ENCODE measurements at places on chromosomes 3 and 15.

GRCh38 chr3:66494959-66495667, 5.7 kb downstream of the LRIG1 start:
- DNase-seq: no peak
- H3K27ac ChIP-seq: peak overlapping the region; percentile 58
- H3K36me3 ChIP-seq: peaks cover 16% of the 10 kb centered on the region
- peak overlapping the region; percentile 21 for H3K4me3 ChIP-seq

DNA sequence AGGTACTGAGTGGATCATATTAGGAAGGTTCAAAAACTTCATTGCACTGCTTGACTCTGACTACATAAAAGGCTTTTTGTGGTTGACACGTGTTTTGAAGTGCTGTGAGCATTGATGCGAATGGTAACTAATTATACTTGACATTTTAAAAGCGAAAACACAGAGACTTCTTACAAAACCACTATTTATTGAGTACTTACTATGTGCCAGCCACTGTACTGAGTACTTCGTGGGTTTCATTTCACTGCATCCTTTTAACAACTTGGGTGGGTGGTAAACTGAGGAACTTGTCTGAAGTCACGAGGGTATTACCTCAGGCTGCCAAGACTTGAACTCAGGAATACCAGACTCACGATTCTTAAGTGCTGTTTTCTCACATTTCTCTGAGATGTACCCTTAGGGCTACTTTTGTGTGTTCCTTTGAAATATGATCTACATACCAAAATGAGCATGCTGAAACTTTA, 45.3 kb upstream of the PPP4R2 start:
- no peak for DNase-seq
- peaks cover 15% of the 10 kb centered on the region for H3K4me1 ChIP-seq
- H3K27ac ChIP-seq: no peak overlapping the region
- H3K36me3 ChIP-seq: no peaks in the 10 kb centered on the region

DNA sequence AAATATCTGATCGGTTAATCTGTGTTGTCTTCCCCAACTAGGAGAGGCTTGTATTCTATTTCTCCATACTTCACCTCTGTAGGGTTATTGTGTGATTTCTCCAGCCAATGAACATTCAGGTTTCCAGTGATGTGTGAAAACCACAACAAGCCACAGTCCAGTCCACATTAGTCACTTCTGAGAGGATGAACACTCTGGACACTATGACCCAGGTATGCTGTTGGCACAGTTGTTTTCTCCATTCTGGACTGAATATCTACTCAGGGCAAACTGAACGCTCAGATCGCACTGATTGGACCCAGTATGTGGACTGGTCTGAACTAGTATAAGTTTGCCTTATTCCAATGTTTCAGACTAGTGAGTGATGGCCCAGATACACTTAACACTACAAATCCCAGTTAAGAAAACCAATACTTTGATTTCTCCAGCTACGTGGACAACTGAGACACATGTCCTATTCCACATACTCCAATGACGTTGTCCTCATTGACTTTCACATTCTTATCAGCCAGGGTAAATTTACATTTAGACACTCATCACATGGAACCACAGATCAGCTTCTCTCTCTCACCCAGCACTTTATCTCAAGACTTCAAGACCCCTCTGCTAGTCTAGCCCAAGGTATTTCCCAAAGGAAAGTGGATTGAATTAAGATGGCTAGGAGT, 587.4 kb upstream of the SGO1 start:
- H3K27ac ChIP-seq: no peak overlapping the region
- no peaks in the 10 kb centered on the region for H3K36me3 ChIP-seq
- DNase-seq: no peak
- no peak overlapping the region for H3K4me3 ChIP-seq

- H3K4me3 ChIP-seq: no peak overlapping the region
- no peak overlapping the region for H3K27ac ChIP-seq
- H3K27me3 ChIP-seq: no peaks in the 10 kb centered on the region
- peaks cover 11% of the 10 kb centered on the region for H3K4me1 ChIP-seq
- no peak for DNase-seq
Observed at GRCh38 chr3:140770977-140771667, 93.3 kb downstream of the TRIM42 start.

GRCh38 chr15:27723821-27724220, 375.3 kb downstream of the OCA2 start:
- H3K4me3 ChIP-seq: no peak overlapping the region
- no peaks in the 10 kb centered on the region for H3K36me3 ChIP-seq
- no peaks in the 10 kb centered on the region for H3K4me1 ChIP-seq
- H3K27ac ChIP-seq: no peak overlapping the region
- DNase-seq: no peak
- no peaks in the 10 kb centered on the region for H3K27me3 ChIP-seq

GRCh38 chr15:84714372-84714771, 1.6 kb downstream of the SEC11A start:
- H3K27me3 ChIP-seq: no peaks in the 10 kb centered on the region
- H3K27ac ChIP-seq: peak overlapping the region; percentile 36
- H3K4me3 ChIP-seq: peak overlapping the region; percentile 94
- DNase-seq: no peak

DNA sequence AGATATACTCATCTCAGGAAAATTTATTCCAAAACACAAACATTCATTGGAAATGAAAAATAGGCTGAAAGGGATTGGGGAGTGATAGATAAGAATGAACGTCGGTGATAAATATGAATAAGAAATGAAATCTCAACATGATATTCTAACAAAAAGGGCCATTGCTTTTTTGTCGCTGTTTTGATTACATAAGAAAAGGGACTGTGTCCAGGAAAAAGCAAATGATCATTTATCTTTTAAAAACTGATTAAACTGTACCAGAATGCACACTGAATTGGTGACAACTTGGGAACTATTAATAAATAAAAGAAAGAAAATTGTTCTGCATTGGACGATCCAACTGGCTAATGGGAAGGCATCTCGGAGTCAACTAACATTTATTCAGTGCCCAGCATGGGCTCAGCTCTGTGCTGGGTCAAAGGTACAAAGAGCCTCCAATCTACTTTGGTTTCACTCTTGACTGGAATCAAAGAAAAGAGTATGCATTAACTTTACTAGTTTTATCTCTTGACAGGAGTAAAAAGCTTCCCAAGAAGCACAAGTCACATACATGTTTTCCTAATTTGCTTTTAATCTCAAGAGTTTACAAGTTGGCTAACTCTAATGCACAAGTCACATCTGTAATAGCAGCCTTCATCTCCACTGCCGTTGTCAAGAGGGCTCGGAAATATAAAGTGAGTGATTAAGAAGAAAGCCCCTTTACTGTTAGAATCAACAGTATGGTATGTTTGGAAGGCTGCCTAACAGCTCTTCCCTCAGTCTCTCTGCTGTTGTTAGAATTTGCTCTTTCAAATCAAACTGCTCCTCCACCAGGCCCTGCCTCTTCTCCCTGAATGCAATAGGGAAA, 280.0 kb downstream of the IGSF11 start:
- H3K4me3 ChIP-seq: no peak overlapping the region
- H3K4me1 ChIP-seq: no peaks in the 10 kb centered on the region
- H3K27me3 ChIP-seq: no peaks in the 10 kb centered on the region
- no peaks in the 10 kb centered on the region for H3K36me3 ChIP-seq
- no peak overlapping the region for H3K27ac ChIP-seq

DNA sequence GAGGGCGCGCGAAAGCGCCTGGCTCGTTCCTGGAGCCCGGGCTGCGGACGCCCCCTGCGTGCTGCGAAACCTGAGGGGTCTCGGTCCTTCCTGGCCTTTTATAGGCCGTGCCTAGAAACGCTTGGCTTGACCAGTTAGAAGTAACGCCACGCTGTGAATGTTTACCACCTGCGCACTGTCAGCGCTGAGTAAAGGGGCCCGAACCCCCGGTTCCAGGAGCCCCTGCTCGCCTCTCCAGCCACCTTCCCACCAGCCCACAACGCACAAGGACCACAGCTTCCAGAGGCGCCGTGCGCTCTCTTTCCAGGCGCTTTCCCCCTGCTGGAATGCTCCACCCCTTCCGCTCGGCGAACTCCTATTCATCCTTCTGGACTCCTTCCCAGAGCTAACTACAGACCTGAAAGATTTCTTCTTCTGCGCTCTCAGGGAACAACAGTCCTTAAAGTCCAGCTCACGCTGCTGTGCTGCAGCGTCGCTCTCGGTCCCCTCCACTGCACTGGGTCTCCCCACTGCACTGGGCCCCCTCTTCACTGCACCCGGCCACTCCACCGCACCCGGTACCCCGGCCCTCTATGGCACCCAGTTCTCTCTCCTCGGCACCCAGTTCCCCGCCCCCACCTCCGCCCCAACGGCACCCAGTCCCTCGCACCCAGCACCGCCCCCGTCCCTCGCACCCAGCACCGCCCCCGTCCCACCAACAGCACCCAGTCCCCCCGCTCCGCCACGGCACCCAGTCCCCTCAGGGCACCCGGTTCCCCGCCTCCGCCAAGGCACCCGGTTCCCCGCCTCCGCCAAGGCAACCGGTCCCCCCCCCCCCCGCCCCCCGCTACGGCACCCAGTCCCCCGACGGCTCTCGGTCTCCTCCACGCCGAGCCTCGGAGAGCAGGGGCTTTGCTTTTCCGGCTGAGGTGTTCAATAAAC, 69.8 kb downstream of the SQOR start:
- H3K4me1 ChIP-seq: peaks cover 15% of the 10 kb centered on the region
- H3K4me3 ChIP-seq: peak overlapping the region; percentile 75
- no peaks in the 10 kb centered on the region for H3K36me3 ChIP-seq

DNA sequence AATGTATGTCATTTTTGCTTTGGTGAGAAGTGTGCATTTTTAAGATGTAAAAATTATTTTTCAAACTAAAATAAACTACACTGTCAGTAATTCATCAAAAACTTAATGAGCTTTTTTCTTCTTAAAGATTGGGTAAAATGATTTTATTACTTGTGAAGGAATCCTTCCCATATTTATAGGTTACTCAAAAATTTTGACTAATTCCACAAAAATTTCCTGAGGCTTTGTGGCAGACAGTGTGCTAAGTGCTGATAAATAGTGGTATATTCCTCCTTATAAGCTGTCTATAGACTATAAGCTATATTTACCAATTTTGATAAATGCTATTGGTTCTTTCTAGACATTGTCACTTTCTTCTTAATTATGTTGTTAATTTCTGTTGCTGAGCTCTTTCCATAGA, 284.5 kb upstream of the SEMA6D start:
- H3K4me1 ChIP-seq: no peaks in the 10 kb centered on the region
- DNase-seq: no peak
- no peak overlapping the region for H3K4me3 ChIP-seq
- no peaks in the 10 kb centered on the region for H3K27me3 ChIP-seq
- no peak overlapping the region for H3K27ac ChIP-seq

DNA sequence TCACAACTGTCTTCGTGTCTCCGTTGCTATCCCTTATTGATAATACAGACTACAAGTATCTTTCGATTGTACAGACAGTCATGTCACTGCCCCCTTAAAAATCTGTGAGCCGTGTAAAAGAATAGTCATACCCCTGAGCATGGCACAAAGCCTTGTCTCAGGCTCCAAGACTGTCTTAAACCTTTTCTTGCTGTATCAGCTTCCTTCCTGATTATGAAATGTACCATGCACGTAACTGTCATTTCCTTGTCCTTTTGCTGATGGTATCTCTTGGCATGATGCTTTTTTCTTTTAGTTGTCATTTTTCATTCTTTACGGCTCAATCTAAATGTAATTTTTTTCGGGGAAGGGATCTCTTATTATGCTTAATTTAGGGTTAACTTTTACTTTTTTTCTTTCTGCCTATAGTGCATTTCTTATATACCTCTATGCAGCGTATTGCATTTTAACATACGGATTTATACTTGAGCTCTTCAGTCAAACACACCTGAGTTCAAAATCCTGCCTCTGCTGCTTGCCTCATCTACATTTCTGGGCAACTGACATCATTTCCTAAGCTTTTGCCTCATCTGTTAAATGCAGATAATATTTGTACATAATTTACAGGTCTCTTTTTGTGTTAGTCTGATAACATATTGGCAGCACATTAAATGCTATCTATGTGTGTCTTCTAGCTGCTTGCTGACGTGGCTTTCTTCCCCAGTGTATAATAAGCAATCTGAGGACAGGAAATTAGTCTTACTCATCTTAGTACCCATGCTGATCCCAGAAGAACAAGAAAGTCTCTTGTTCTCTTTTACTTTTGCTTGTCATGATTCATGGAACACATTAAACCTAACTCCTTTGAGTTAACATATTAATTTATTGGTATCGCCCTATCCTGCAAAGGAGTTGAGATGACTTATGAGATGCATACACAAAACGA, 57.3 kb downstream of the ROBO2 start:
- no peaks in the 10 kb centered on the region for H3K4me1 ChIP-seq
- H3K27me3 ChIP-seq: no peaks in the 10 kb centered on the region
- H3K27ac ChIP-seq: no peak overlapping the region
- H3K36me3 ChIP-seq: no peaks in the 10 kb centered on the region
- DNase-seq: no peak

GRCh38 chr3:175898194-175898593, 1039.1 kb downstream of the NAALADL2 start:
- H3K27ac ChIP-seq: no peak overlapping the region
- H3K4me1 ChIP-seq: no peaks in the 10 kb centered on the region
- H3K27me3 ChIP-seq: no peaks in the 10 kb centered on the region
- no peak overlapping the region for H3K4me3 ChIP-seq
- H3K36me3 ChIP-seq: no peaks in the 10 kb centered on the region

GRCh38 chr3:118527514-118528044, 507.1 kb downstream of the IGSF11 start:
- DNase-seq: no peak
- H3K4me3 ChIP-seq: no peak overlapping the region
- H3K4me1 ChIP-seq: no peaks in the 10 kb centered on the region
- no peaks in the 10 kb centered on the region for H3K27me3 ChIP-seq
- H3K27ac ChIP-seq: no peak overlapping the region
